Astrocyte of the spinal cord (primary cell): ENCODE measurements at places on chromosomes 2 and 18.

- DNase-seq: no peak
Measured at GRCh38 chr2:108074946-108075345, 88.6 kb downstream of the SLC5A7 start.

DNA sequence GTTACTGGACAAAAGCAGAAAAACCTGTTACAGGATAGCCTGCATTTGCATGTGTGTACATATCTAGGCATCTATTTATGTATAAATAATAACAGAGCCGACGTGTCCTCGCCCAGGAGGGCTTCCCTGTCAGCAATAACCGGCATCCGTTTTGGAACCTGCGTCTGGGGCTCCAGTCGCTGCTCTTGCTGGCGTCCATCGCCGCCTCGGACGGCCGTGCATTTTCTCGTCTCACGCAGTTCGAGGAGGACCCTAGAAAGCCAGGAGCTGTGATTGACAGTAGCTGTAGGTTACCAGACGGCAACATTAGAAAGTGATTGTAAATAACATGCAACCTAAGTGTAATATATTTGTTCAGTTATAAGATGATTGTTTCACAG lies 132.6 kb downstream of the NFATC1 start:
- DNase-seq: no peak

DNA sequence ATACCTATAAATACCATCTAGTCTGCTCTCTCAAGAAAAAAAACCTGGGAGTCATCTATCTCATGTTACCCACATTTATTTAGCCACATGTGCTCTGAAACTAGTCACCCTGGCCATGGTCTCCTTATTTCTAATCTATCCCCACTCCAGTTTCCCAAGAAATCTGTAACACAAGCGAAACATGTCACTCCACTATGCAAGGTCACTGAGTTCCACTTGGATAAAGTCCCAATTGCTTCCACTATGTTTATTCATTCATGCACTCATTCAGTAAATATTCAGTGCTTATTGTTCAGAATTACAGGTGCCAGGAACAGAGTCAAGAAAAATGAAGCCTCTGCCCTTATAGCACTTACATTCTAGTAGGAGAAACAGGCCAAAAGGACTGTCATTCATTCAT lies 369.4 kb upstream of the CYRIA start:
- peak; percentile 45 for DNase-seq

- peak; percentile 93 for DNase-seq
Measured at GRCh38 chr18:34911661-34912384, 129.4 kb upstream of the MAPRE2 start.

DNA sequence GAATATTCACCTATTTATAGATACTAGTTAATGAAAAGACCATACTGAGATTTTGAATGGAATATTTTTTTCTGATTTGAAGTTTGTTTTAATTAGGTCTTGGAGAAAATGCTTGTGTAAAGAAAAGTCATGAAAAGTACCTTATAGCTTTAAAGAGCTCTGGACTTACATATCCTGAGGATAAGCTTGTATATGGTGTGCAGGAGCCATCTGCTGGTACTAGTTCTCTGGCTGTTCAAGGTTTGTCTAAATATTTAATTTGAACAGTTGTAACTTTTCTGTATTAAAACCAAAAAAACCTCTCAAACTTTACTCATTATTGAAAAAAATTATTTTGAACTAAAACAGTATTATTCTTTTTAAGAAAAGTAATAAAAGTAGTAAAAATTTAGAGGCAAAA lies 50.1 kb downstream of the UBR3 start:
- peak; percentile 24 for DNase-seq

- DNase-seq: no peak
Measured at GRCh38 chr2:112757265-112757664, 7.1 kb downstream of the CKAP2L start.

GRCh38 chr2:222613715-222614331 lies 42.1 kb downstream of the FARSB start:
- peak; percentile 69 for DNase-seq

DNA sequence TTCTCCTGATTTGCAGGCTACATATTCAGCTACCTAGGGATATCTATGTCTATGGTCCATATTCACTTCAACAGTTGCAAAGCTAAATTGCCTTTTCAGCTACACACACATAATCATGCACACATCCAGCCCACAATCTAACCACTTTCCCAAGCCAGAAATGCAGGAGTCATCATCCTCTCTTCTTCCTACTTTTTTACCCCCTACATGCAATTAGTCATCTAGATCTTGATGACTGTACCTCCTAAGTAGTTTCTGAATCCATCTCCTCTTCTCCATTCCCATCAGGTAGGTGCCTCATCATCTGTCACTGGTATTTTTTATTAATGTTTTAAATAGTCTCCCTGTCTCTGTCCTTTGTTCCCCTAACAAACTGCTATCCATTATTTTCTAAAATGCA lies 23.7 kb upstream of the SPRED2 start:
- DNase-seq: peak; percentile 61

DNA sequence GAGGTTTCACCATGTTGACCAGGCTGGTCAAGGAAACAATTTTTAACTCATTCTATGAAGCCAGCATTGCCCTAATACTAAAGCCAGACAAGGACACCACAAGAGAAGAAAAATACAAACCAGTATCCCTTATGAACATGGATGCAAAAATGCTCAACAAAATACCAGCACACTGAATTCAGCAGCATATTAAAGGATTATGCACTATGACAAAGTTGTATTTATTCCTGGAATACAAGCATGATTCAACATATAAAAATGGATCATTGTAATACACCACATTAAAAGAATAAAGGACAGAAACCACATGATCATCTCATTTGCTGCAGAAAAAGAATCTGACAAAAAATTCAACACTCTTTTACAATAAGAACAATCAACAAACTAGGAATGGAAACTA lies 138.7 kb downstream of the RAB3GAP1 start:
- no peak for DNase-seq
